ENCODE measurements at places on chromosomes 7 and 10.

DNA sequence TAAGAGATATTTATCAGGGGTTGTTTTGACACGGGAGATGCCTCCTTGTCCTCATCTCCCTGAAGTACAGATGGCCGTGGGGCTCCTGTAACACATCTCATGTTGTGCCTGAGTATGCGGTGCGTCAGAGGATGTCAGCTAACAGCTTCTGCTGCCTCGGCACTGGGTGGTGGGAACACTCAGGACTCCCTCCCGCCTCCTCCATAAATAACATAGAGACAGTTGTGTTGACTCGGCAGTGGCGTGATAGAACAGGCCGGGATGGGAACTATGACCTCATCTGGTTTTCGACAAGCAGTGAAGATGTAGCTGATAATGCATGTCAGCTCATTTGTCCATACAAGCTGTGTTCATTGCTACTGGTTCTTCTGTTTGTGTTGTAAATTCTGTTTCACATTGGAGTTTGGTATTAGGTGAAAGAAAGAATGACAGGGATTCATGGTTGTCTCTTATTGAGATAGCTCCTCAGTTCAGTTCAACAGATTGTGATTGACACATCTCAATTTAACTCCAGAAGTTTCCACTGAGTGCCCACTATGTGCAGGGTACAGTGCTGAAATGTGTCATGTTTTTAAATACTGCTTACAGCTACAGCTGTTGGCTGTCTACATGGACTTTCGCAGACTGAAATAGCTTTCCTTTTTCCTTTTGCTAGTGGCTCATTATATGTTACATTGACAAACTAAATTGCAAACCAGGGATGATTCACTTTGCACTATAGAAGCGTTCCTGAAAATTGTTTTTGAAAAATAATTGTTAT is 87.4 kb downstream of the CHN2 start:
- peak; percentile 5 for DNase-seq

GRCh38 chr7:134875867-134876266 is 96.4 kb downstream of the CALD1 start:
- DNase-seq: no peak

GRCh38 chr7:9796241-9796640 is 1177.4 kb upstream of the PHF14 start:
- no peak for DNase-seq

DNA sequence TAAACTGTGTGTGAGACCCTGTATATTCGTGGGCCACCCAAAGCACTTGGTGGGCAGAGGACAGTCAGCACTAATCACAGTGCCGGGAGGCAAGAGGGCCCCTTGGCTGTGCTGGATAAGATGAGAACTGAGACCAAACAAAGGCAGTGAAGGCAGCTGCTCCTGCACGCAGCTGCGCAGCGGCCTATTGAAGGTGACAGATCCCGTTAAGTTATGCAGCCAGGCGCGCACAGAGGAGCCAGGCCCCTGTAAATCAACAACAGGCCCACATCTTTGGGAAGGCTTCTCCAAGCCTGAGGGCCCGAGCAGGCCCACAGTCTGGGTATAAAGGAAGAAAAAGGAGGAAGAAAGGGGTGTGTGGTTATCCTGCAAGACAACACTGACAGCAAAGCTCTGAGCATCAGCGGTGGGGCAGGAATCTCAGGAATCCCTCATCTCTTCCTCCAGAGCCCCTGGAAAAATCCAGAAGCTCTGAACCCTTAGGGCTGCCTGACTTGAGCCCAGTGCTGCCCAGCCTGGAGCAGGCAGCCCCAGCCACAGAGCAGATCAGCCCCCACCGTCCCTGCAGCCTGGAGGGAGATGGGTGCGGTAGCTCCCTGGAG is 154.2 kb downstream of the ARHGAP12 start:
- no peak for DNase-seq

GRCh38 chr7:106054971-106055532 is 57.1 kb downstream of the SYPL1 start:
- DNase-seq: no peak

GRCh38 chr7:66219805-66220204 is 14.7 kb downstream of the TPST1 start:
- no peak for DNase-seq

- no peak for DNase-seq
Observed at GRCh38 chr7:27201580-27202017, 1.7 kb upstream of the HOXA13 start.

DNA sequence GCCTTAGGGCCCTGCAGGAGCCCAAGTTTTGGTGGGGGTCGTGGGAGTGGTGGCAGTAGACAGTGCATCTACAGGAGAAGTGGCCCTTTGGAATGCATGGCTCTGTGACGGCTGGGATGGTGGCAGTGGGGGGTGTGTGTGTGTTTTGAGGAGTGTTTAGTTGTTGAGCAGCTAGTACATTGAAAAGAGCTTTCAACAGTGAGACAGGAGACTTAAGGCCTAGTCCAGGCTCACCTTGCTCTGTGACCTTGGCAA is 27.1 kb downstream of the ZNF775 start:
- DNase-seq: no peak

GRCh38 chr7:81725812-81726127 is 44.1 kb downstream of the HGF start:
- peak; percentile 47 for DNase-seq

DNA sequence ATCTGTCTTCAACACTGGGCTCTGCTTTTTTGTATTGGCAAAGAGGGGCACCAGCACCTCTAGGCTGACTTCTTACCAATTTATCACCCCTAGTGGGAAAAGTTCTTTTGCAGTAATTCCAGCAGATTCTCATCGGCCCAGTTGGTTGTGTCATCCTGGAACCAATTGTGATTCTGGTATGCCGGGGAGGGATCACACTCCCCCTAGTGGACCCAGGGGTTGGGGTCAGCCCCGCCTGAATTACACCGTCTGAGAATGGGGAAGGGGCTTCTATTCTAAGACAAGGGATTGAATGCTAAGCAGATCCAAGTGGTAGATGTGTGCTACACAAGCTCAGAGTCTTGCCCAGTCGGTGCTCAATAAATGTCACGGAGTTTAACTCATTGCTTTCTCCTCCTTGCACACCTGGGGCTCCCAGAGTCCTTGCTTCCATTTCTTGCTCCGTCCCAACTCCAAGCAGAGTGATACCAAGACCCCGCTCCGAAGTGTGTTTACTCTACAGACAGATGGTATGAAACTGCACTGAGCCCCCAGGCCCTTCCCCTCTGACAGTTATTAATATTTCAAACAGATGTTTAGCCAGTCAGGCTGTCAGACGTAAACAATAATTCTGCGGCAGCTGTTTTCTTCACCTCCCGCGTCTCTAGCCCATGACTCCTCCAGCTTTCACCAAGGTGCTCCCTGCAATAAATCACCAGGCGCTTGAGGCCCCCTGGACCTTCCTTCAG is 71.9 kb downstream of the C10orf105 start:
- DNase-seq: no peak

DNA sequence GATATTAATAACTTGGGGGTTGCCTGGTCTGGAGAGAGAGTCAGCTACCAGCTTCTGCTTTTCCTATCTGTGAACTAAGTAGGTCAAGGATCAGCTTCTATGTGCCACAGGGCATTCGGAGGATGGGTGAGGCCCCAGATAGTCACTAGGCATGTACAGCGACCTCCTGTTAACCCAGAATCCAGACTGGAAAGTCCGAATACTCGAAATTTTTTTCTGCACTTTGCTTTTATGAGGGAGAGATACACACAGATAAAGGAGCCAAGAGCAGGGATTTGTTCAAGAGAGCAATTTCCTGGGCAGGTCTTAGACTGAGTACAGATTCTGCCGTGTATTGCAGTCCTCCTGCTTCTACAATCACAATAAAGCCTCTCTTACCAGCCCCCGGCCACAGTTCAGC is 54.2 kb downstream of the EMX2 start:
- DNase-seq: no peak

- peak; percentile 5 for DNase-seq
Observed at GRCh38 chr7:19747740-19748339, 25.6 kb downstream of the TMEM196 start.

- DNase-seq: no peak
Observed at GRCh38 chr7:26898891-26899290, 34.5 kb upstream of the SKAP2 start.

DNA sequence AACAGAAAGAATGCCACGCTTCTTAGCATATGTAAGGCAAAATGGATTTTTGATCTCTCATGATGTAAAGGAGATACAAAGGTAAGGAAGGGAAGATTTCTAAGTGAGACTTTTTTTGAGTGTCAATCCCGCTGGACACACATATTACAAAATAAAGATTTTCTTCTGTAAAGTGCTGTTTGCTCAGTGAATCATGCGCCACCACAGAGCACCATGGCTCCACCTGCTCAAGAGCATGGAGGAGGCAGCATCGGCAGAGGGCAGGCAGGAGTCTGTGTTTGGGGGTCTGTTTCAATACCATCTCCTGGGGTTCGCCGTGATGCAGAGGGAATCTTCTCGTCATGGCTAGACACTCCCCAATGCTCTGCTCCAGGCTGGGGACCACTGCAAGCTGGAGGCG is 83.5 kb downstream of the ALOX5 start:
- DNase-seq: no peak

DNA sequence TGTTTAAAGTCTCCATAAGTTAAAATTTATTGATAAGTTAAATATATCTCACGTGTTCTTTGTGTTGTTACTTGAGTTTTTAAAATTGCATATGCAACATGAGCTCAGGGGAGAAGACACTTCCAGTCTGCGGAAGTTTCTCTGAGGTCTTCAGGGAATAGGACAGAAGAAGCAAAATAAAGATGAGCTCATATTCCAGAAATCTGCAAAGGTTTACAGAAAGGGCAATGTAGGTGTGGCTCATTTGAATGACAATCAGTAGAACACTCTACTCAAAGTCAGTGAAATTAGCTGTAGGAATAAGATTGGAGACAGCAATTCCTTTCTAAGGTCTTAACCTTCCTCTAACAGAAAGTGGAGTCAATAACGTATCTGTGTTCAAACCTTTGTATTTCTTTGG is 53.7 kb downstream of the CACNA2D1 start:
- DNase-seq: no peak

GRCh38 chr7:100802951-100803350 is 24.4 kb downstream of the EPHB4 start:
- no peak for DNase-seq

- DNase-seq: no peak
Observed at GRCh38 chr10:29567003-29567402, 67.8 kb downstream of the SVIL start.

- DNase-seq: no peak
Observed at GRCh38 chr7:158992759-158993158, 136.4 kb downstream of the DYNC2I1 start.
